ENCODE measurements at places on chromosomes 7 and 10. TPM values are rescaled to one million over a fixed set of nuclear protein-coding genes. Genes with fewer than 3 reads are reported as not detected.

GRCh38 chr10:9076066-9076465 lies 1021.6 kb downstream of the GATA3 start:
- no peak for DNase-seq

DNA sequence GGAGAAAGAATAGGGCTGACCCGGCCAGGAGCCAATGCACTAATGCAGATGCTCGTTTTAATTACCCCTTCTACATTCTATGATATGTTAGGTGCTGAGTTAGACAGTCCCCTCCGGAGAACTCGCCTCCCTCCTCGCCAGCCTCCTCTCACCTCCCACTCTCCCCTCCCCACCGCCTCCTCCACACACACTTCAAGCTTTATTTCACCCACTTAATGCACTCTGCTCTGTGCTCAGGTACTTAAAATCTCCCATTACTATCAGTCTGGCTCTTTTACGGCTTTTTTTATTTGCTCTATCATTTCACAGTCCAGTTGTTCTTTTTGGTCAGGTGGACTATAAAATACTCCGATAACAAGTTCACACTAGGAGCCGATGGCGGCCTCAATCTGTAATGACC lies 231.6 kb downstream of the TEX36 start:
- DNase-seq: no peak

DNA sequence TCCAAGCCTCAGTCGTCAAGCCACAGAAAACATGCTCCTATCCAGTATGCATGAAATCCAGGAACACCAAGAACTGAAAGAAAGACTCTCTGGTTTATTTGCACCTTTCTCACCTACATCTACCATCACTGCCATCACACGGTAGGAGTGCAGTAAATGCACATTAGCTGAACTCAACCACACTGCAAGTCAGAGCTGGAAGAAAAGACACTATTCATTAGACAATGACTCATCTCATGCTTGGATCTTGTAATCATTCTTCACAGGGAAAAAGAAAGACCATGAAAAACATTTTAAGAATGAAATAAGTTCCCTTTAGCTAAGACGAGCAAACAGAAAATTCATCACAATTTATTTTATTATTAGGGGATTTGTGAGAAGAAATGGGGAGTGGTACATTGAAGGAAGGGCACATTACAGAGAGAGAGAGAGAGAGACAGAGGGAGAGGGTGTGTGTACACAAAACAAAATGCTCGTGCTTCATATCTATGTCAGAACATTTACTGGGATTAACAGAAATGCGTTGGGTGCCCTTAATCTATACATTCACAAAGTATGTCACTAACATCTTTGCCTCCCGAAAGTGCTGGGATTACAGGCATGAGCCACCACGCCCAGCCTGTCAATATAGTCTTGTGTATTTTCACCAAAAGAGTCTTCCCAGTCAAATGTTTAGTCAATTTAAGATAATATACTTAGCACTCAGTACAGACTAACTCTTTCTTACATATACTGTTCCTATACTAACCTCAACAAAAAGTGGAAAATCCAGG lies 324.9 kb downstream of the PARD3 start:
- DNase-seq: no peak

FEZF1 gene
- polyA plus RNA-seq: not detected

- no peak for DNase-seq
Measured at GRCh38 chr7:65429642-65430343, 56.1 kb downstream of the ZNF92 start.

GRCh38 chr7:47215640-47216039 lies 366.3 kb downstream of the TNS3 start:
- DNase-seq: no peak

GPR26 gene
- polyA plus RNA-seq: not detected

- no peak for DNase-seq
Measured at GRCh38 chr10:88971221-88972061, 18.9 kb upstream of the ACTA2 start.

DNA sequence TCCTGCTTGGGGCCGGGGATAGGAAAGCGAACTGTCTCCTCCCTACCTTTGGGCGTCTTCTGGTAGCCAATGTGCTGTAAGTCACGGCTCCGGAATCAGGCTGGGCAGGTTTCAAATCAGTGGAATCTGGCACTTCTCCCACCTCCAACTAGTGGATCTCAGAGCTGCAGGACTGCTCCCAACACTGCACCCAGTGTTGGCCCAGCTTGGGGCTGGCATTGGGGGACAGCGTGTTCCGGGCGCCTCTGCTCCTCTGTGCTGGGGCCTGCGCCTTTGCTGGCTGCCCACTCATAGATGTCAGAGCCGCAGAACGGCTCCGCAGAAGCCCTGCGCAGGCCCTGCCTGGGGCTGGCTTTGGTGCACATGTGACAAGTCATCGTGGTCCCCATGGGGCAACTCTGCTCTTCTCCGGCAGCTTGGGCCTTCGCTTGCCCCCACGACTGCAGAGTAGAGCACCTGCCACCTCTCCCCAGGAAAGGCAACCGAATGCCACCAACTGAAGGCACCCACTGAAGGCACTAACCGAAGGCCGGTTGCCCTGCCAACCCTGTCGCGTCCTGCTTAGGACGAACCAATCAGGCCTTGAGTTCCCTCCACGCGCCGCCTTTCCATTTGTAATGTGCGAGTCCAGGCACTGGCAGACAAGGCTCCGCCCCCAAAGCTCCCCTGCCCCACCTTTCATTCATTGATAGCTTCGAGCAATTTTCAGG lies 85.5 kb upstream of the ABI1 start:
- DNase-seq: no peak

POU6F2 gene
- polyA plus RNA-seq: not detected

DNA sequence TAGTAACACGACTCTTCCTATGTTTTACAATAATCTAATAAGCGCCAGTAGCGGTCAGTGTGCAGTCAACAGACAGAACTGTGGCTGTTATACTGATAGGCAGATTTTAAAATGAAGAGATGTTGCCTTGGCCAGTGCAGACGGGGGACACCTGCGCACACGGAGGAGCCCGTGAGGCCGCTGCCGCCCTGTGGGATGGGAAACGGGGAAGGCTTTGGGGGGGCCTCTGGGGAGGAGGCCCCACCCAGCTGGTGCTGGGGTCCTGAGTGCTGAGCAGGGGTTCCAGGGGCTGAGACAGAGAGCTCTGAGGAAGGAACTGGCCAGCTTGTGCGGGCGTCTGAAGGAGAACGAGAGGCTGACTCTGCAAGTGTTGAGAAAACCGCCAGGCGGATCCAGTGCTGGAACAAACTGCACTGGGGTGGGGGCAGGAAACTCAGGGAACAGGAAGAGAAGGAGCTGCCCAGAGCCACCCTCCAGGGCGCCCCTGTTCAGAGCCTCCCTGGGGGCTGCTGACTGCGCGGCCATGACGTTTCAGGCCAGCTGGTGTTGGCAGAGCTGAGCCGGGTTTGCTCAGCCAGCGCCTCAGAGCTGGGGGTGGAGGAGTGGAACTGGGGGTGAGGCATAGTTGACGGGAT lies 426.4 kb downstream of the TCERG1L start:
- no peak for DNase-seq

DNA sequence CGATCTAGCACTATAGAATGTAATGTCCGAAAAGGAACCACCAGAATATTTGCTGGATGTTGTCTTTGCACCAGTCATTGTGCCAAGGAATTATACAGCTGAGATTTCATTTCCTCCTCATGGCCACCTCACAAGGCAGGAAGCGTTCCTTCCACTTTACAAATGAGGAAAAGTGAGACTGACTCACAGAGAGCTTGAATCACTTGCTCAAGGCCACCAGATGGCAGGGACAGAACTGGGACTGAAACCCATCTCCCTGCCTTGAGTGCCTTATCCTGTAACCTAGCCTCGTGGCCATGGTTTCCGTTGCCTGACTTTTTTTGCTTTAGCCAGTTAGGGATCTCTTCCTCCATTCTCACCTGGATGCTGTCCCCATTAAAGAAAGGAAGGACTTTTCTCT lies 44.7 kb upstream of the PDZD8 start:
- no peak for DNase-seq

CYP2C19 gene
- not detected for polyA plus RNA-seq

DNA sequence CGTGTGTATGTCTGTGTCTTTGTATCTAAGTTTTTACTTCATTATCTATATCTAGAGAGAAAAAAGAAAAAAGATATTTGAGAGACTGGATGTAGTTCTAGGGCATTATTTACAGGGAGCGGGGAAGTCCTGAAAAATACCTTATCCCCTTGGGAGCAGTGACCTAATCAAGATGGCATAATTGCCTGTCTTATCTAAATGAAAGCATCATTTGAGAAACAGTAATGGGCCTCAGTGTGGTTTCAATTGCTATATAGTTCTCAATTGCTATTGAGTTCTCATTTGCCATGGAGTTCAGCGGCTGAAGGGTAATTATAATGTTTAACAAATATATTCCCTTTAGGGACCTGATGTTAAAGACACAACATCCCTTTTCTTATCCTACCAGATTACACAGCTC lies 216.5 kb downstream of the PLXNA4 start:
- no peak for DNase-seq

DNA sequence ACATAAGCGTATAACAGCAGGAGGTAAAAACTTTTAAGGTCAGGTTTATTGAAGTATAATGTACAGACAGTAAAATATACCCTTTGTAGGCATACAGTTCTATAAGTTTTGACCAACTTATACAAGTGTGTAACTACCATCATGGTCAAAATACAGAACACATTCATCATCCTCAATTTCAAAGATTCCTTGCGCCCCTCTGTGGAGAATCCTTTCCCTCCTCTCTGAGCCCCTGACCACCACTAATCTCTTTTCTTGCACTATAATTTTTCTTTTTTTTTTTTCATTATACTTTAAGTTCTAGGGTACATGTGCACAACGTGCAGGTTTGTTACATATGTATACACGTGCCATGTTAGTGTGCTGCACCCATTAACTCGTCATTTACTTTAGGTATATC lies 58.1 kb upstream of the CTTNBP2 start:
- DNase-seq: no peak

NOM1 gene
- 14.2 TPM for polyA plus RNA-seq

DNA sequence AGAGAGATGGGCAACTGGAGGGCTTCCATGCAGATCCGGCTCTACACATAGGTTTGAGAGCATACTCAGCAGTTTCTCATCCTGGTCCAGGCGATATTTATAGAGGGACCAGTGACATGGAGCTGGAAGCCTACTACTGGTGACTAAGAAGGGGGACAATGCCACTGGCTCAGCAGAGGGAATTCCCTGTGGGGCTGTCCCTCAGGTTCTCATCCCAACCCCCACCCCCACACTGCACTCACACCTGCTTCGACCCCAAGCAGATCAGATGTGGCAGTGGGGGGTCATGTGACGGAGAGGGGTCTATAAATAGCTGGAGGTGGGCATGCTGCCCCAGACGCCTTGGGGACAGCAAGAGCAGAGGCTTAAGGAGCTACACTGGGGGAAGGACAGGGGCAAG lies at the start of gene CLCN1:
TSS of gene CLCN1 (plus strand) at position 336 of the 400 bp plus-strand sequence. CDS start 102 bp downstream, outside the sequence.
- no peak for DNase-seq

DNA sequence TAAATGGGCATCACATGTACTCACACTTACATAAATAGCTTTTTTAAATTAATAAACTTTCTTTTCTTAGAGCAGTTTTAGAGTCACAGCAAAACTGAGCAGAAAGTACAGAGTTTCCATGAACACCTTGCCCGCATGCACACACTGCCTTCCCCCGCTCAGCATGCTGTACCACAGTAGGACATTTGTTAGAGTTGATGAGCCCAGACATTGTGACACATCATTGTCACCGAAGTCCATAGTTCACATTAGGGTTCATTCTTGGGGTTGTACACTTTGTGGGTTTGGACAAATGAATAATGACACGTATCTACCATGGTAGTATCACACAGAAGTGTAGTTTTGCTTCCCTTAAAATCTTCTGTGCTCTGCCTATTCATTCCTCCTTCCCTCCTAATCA lies 23.7 kb downstream of the UBN2 start:
- DNase-seq: no peak

DNA sequence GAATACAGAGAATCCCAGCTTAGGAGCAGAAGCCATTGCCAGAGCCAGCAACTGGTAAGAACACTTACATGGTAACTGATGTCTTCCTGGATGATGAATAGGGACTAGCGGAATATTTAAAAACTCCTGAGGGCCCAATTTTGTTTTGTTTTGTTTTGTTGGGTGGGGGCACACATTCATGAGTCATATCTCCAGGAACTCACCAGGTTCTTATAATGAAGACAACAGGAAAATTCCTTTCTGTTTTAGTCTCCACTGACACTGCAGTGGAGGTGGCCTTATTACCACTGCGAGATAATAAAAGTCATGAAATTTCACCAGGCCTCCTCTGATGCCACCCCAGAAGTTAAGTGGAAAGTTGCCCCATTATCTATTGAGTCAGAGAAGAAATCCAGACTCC lies 6.6 kb upstream of the CUZD1 start:
- no peak for DNase-seq

DNA sequence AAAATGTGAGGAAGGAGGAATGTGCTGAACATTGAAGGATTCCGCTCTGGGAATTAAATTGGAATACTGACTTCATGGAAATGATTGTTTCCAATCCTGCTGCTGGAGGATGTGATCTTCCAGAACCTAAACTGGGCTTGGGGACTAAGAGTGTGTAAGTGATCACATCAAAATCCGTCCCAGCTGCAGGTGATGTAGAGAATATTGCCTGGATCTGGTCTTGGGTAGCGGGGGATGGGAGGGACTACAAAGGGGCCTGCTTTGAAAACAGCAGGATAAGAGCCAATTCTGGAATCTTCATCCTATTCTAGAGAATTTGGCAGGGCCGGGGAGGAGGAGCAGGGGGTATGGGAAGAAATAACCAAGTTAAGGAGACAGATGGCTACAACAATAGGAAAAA lies 552.2 kb upstream of the FZD8 start:
- no peak for DNase-seq

- DNase-seq: no peak
Measured at GRCh38 chr7:142539901-142540300, 209.4 kb upstream of the PRSS1 start.

DNA sequence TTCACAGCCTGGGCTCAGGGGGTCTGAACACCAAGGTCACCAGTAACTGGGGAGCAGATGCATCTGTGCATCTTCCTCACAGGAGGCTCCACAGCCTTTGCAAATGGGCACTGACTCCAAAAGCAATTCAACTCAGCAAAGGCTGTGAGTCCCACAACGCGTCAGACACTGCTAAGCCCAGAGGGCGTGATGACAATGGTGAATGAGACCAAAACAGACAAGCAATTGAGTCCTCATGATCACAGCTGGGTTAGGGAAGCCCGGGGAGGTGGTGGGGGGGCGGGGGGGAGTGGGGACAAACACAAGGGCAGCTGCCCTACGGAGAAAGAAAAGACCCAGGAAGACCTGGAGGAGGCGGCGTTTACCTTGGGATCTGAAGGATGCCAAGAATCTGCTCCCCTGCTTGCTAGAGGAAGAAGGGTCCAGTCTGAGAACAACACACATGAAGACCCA lies 61.6 kb upstream of the RNF32 start:
- DNase-seq: no peak
